ENCODE measurements at places on chromosomes 3 and 15. TPM values are rescaled to one million over a fixed set of nuclear protein-coding genes. Genes with fewer than 3 reads are reported as not detected.

EXD1 gene
- not detected for polyA plus RNA-seq

CLDN11 gene
- polyA plus RNA-seq = 3.2 TPM

PAQR9 gene
- 5.1 TPM for polyA plus RNA-seq

IGDCC3 gene
- polyA plus RNA-seq = not detected

GP9 gene
- 0.13 TPM for polyA plus RNA-seq

C15orf40 gene
- 16.0 TPM for polyA plus RNA-seq

SLC38A3 gene
- polyA plus RNA-seq = 1.4 TPM

C3orf85 gene
- polyA plus RNA-seq = not detected

FANCI gene
- polyA plus RNA-seq = 2.2 TPM

WDR48 gene
- 11.4 TPM for polyA plus RNA-seq

GPR62 gene
- polyA plus RNA-seq = 0.01 TPM

SMCO1 gene
- polyA plus RNA-seq = 88.8 TPM

PPARG gene
- polyA plus RNA-seq = 10.8 TPM

SLC6A11 gene
- not detected for polyA plus RNA-seq

ACP3 gene
- 0.59 TPM for polyA plus RNA-seq

RASSF1 gene
- 59.8 TPM for polyA plus RNA-seq

Data from heart right ventricle (tissue), 16 donors.